ENCODE measurements at places on chromosomes 16 and 17. TPM values are rescaled to one million over a fixed set of nuclear protein-coding genes. Genes with fewer than 3 reads are reported as not detected.

DNA sequence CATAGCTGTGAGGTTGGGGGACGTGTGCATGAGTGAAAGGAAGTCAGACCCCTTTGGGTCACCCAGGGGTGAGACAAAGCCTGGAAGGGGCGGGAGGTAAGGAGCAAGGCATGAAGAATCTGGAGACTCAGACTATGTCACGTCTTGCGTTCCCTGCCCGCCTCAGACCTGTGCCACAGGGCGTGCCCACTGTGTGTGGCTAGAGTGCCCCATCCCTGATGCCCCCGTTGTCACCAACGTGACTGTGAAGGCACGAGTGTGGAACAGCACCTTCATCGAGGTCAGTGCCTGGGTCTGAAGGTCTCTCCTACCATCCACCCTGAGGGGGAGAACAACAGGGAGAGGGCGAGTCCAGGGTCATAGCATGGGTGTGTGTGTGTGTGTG is 15.1 kb upstream of the PDK2 start:
- DNase-seq = no peak

- DNase-seq = peak; percentile 45
Measured at GRCh38 chr17:9987779-9988585, 82.9 kb upstream of the RCVRN start.

DNA sequence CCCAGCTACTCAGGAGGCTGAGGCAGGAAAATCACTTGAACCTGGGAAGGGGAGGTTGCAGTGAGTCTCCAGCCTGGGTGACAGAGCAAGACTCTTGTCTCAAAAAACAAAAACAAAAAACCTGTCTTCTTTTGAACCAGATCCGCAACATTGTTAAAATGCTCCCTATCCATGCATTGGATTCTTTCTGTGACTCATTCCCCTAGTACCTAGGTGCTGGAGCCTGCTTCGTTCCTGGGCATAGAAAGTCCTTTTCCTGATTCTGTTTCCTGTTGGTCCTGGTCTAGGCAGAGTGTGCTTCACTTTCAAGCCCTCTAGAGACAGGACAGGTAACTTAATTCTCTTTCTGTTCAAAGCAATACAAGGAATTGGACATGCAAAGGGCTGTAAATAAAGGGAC is 5.2 kb downstream of the EPN2 start:
- no peak for DNase-seq

DNA sequence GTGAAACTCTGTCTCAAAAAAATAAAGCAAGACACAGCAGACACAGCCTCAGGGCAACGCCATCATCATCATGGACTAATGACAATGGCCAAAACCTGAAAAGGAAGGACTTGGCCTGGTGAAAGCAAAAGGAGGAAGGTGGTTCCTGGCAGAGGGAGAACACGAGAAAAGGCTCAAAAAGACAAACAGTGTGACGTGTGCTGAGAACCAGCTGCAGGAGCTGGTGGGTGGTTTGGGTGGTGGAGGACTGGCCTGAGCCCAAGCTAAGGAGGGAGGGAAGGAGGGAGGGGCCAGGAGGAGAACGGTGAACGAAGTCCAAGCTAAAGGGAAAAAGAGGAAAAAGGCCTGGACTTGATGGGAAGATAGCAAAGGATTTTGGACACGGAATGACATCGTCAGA is 85.1 kb downstream of the SLC39A11 start:
- no peak for DNase-seq

Gene CEP295NL
- total RNA-seq = 1.2 TPM

DNA sequence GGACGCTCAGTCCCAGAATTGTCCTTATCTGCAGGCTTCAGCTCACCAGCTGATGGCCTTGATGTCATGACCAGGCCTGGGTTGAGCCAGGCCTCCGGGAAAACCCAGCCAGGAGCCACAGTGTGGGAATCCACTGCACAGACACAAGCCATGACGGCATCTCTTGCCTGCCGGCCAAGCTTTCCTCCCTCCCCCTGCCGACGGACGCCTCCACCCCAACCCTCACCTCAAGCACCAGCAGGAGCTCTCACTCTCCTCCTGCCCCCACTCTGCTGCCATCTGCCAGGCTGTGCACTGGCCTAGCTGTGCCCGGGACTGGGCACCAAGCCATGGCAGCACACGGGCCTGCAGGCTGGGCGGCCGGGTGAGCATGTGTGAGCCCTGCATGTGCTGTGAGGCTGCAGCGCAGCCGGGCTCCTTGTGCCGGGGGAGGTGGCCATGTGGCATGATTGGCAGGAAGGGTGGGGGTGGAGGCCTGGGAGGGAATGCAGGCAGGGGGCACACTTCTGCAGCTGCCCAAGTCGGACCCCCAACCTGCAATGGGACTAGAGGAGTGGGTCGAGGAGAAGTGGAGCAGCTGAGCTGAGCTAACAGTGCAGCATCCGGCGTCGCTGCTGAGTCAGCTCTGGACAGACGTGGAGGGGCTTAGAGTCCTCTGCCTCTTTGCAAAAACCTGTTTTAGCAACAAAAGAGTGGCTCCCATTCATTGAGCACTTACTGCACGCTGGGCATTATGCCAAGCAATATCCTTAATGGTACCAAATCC is 268.5 kb downstream of the CBLN1 start:
- DNase-seq = peak; percentile 52

Gene MYH13
- total RNA-seq = not detected

- no peak for DNase-seq
Measured at GRCh38 chr16:17307504-17307903, 163.3 kb downstream of the XYLT1 start.

Gene JPH3
- total RNA-seq = 48.1 TPM

All from frontal cortex (tissue), 4 donors.